Left cardiac atrium (tissue), 4 donors: ENCODE measurements at places on chromosomes 5 and 9. TPM values are rescaled to one million over a fixed set of nuclear protein-coding genes. Genes with fewer than 3 reads are reported as not detected.

DNA sequence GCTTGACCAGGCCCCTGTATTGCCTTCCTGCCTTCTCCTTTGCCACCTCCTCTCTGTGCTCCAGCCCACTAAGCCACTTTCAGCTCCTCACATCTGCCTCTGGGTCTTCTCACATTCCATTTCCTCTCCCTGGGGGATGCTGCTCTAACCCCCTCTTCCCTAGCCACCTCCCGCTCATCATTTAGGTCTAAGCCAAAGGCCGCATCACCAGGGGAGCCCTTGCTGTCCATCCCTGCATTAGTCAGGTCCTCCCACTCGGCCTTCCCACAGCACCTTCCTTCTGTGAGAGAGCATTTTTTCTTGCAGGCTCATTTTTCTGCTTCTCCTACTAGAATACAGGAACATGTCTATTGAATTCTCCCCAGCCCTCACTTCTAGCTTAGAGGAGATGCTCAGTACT is 72.6 kb upstream of the GALNT10 start:
- DNase-seq = no peak

DNA sequence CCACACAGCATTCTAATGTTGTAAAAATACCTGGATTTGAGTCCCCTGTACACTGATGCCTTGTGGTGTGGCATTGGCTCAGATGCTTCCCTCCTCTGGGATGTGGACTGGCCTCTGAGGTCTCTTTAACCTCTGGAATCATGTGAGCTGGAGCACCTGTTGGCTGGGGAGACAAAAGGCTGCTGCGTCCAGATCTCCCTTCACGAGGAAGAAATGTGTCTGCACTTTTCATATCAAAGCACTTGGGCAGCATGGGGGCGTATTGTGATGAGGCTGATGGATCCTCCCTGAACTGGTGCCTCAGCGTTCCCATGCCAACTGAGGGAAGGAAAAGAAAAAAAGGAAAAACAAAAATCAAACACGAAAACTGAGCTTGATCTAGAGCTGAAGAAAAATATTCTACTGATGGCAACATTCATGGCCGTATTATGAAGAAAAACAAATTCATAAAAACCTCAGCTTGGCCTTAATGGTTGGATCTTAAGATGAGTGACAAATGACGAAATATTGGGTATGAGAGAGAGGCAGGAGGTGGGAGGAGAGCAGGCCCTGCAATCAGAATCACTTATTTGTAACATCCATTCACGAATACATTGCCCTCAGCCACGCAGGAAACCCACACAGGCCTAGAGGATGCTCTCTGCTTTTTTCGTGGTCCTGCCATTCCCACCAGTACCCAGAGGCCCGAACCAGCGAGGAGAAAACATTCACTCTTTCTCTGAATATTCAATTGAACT is 26.2 kb downstream of the GRIA1 start:
- DNase-seq = no peak

DNA sequence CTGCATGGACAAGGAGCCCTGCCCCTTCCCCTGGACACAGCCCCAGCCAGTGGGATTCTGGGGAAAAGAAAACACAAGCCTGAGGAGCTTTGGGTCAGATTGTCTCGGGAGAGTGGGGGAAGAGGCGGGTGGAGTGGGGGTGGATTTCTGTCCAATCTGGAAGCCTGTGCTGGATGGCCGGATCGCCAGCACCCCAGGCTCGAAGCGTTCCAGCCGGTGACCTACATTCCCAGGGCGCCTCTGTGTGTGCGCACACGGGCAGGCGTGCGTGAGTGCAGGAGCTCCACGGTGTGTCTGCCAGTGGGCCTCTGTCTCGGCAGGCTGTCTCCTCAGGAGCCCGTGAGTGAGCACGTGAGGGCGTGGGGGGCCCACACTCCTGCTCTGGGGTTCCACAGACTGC is 74.3 kb upstream of the DAB2IP start:
- DNase-seq = peak; percentile 52

GRCh38 chr9:76373173-76373783 is 20.9 kb downstream of the RFK start:
- DNase-seq = peak; percentile 65

GRCh38 chr9:10059044-10059443 is 553.8 kb downstream of the PTPRD start:
- DNase-seq = no peak

GRCh38 chr5:128815201-128815600 is 150.1 kb upstream of the SLC27A6 start:
- DNase-seq = no peak

GRCh38 chr5:146243247-146243646 is 39.8 kb downstream of the RBM27 start:
- no peak for DNase-seq

GRCh38 chr9:38018958-38019602 is 49.9 kb downstream of the SHB start:
- peak; percentile 38 for DNase-seq

DNA sequence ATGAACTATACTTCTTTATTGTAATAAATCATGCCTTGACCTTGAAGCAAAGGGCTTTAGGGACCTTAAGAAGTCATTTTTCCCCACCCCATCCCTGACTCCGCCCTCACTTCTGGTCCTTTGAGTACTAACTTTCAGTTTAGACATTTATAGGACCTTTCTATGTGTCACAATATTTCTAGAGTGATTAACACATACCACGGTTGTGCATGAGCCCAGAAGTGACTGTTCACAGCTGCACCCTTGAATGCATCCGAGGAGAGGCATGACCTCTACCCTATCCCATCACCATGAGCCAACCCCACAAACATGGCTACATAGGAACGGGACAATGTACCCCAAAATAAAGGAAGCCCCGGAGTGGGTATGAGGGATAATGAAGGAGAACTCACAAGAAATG is 160.3 kb downstream of the HSD17B3 start:
- no peak for DNase-seq

- no peak for DNase-seq
Measured at GRCh38 chr9:962023-962422, 14.4 kb upstream of the DMRT3 start.

GRCh38 chr5:90709323-90710155 is 150.9 kb downstream of the ADGRV1 start:
- peak; percentile 28 for DNase-seq

DNA sequence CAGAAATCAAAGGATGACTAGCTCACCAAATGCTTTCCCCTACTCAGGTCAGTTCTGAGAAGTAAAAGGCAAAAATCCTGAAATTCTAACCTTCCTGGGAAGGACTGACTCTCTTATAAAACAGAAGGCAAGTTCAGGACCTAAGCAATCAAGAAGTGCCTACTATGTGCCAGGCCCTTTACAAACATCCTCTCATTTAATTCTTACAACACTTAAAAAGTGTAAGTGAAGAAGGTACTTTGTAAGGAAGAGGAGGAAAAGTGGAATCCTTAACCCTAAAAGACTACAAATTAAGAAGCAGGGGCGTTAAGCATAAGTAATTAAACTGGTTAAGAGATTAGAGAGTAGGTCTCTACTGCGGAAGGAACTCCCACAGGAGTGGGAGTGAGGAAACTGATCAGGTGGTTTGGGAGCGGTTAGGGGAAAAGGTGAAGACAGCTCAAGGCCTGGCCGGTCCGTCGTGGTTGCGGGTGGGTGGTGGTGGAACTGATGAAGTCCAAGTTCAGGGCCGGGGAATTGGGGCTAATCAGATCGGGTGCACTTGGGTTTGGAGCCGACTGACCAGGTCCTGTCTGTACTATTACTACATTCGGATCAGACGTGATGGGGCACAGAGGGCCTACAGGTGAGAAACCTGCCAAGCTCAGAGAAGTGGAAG is 839 bp downstream of the MED27 start:
- DNase-seq = no peak

DNA sequence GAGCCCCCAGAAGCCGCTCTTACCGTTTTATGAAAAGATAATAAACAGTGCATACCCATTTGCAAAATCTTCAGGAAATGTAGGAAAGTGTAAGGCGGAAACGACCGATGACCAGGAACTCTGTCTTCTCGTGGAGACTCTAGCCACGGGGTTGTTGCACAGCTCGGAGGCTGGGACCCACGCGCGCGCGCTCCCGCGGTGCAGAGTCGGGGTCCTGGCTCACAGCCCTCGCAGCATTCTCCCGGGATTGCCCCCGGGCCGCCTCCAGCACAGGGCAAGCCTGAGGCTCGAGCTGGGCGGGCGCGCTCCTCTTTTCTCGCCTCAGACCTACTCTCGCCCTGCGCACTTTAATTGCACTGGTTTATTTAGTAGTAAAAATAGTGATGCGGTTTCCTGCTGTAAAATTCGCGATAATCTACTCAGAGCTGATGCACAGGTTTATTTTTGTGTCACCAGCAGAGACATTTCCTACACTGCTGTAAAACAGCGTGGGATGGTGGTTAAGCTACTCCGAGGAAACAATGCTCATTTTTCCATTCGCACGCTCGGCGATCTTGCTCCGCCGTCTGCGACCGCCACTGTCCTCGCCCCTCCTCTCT is 15.5 kb downstream of the TRIM7 start:
- no peak for DNase-seq

DNA sequence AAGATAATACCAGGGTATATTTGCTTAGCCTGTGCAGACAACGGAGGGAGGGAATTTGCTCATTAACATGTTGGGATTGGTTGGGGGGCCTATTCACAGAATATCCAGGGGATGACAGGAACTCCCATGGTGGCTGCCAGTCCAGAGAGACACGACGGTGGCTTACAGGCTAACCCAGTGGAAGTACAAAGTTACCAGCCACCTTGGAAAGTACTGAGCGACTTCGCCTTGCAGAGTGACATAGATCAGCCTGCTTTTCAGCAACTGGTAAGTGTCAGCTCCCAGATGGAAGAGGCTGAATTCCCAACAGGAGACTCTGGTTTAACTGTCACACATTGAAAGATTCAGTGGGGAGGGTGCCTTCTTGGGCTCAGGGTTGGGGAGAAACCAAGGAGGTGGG is 7.9 kb downstream of the ISL1 start:
- DNase-seq = no peak

GRCh38 chr5:109707531-109707930 is 17.8 kb downstream of the MAN2A1 start:
- DNase-seq = no peak

- no peak for DNase-seq
Measured at GRCh38 chr9:130627051-130627450, 37.3 kb upstream of the PRDM12 start.

GRCh38 chr9:108919517-108919916 is 14.4 kb downstream of the ELP1 start:
- no peak for DNase-seq

- no peak for DNase-seq
Measured at GRCh38 chr5:176190886-176191755, 47.1 kb upstream of the SIMC1 start.

- DNase-seq = no peak
Measured at GRCh38 chr9:34400686-34401602, 24.2 kb upstream of the MYORG start.

DNA sequence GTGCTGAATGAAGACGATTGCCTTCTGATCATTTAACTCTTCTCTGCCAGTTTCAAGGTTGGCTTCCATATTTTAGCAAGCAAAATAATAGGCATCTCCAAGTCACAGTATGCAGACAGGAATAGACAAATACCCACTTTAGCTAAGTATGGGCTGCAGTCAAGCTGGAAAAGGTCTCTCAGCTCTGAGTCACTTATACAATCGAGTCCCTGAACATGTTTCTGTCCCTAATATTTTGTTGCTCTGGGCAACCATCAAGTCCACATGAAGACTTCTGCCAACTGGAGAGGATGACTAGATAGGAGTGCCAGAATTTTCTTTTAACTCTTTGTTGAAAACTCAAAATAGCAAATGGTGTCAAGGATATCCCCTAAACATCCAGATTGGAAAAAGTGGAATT is 575.3 kb downstream of the RAB3C start:
- DNase-seq = no peak

- no peak for DNase-seq
Measured at GRCh38 chr9:116308076-116308475, 154.5 kb downstream of the PAPPA start.

GRCh38 chr9:135224921-135225541 is 137.6 kb downstream of the OLFM1 start:
- no peak for DNase-seq

- DNase-seq = peak; percentile 99
Measured at GRCh38 chr9:137223078-137223970, 1.3 kb upstream of the RNF208 start.

DNA sequence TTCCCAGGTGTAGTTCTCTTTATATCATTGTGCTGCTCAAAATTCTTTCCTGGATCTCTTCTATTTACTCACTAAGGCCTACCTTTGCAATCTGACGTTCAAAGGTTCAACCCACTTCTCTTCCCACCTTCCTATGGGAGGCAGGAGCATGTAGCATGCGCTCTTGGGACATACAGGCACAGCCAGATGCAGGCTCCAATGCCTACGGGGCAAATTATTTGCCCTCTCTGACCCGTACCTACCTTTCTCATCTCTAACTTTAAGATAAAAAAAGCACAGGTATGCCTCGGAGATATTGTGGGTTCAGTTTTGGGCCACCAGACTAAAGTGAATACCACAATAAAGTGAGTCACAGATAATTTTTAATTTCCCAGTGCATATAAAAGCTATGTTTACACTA is 460.5 kb downstream of the CCDC171 start:
- DNase-seq = no peak

DNA sequence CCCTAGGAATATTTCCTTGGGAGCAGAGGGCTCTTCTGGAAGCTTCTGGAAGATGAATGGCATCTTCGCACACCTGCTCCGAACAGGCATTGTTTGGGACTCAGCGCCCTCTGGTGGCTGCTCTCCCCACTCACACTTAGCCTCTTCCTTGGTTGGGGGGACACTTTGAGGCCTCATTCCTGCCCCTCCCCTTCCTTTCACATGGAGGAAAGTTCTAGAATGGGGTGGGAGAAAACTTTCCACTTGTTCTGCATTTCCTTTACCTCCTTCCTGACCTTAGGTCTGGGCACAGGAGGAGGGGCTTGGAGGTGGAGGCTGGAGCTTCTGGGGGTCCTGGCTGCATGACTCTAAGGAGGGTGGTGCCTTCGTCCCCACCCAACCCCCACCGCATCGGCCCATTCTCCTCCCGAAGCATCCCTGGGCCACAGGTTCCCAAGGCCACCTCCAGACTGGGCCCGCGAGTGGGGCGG is 19.3 kb upstream of the SMIM32 start:
- peak; percentile 62 for DNase-seq

- DNase-seq = no peak
Measured at GRCh38 chr5:40233268-40233667, 446.4 kb upstream of the PTGER4 start.

DNA sequence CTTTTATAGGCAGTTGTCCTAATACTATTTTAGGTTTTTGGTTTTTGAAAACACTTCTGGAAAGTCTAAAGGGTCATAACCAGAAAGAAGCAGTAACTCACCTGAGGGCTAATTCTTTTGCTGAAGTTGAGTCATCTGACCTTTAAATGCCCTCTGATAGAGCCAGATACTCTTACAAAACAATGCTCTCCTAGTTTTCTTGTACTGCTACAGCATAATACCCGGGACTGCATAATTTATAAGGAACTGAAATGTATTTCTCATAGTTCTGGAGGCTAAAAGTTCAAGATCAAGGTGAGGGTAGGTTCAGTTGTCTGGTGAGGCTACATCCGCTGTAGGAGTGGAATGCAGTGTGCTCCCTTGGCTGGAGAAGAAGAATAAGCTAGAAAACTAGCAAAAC is 670.3 kb downstream of the TLE4 start:
- DNase-seq = no peak

The JAKMIP2 gene
- 0.29 TPM for total RNA-seq

The FABP6 gene
- 0.68 TPM for total RNA-seq

The DMRTA1 gene
- 0.74 TPM for total RNA-seq

The SLC23A1 gene
- not detected for total RNA-seq

The ADAMTS16 gene
- 0.27 TPM for total RNA-seq

The GTF3C4 gene
- total RNA-seq = 9.2 TPM

The BTF3 gene
- total RNA-seq = 357 TPM

The LIFR gene
- 68.9 TPM for total RNA-seq

The CAVIN4 gene
- total RNA-seq = 18.6 TPM

The ISL1 gene
- total RNA-seq = not detected

The UNC13B gene
- 23.0 TPM for total RNA-seq

The IGFBPL1 gene
- total RNA-seq = 3.5 TPM

The RPL7A gene
- 1,076 TPM for total RNA-seq
